ENCODE measurements at places on chromosomes 13 and 19. TPM values are rescaled to one million over a fixed set of nuclear protein-coding genes. Genes with fewer than 3 reads are reported as not detected.

DNA sequence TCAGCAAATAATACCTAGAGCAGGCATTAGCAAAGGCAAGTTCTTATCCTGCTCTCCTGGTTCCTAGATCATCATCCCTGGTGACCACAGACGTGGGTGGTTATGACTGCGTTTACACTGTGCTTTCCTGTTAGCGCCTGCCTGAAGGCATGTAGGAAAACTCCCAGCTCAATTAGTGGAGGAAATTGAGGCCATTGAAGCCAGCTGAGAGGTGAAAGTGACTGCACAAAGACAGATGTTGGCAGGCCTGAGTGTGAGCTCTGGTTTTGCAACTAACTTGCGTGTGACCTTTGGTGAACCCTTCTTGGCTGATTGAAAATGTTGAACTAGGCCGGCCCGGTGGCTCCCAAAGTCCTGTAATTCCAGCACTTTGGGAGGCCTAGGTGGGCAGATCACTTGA is 17.5 kb upstream of the NWD1 start:
- H3K4me1 ChIP-seq, result no peaks in the 10 kb centered on the region
- no peak overlapping the region for H3K27ac ChIP-seq
- H3K27me3 ChIP-seq, result no peaks in the 10 kb centered on the region
- H3K36me3 ChIP-seq, result no peaks in the 10 kb centered on the region
- DNase-seq, result no peak

GRCh38 chr19:34347561-34348165 is 17.3 kb upstream of the GPI start:
- no peaks in the 10 kb centered on the region for H3K4me1 ChIP-seq
- no peak for DNase-seq
- no peaks in the 10 kb centered on the region for H3K27me3 ChIP-seq
- H3K4me3 ChIP-seq, result no peak overlapping the region
- H3K36me3 ChIP-seq, result no peaks in the 10 kb centered on the region
- H3K27ac ChIP-seq, result no peak overlapping the region

DNA sequence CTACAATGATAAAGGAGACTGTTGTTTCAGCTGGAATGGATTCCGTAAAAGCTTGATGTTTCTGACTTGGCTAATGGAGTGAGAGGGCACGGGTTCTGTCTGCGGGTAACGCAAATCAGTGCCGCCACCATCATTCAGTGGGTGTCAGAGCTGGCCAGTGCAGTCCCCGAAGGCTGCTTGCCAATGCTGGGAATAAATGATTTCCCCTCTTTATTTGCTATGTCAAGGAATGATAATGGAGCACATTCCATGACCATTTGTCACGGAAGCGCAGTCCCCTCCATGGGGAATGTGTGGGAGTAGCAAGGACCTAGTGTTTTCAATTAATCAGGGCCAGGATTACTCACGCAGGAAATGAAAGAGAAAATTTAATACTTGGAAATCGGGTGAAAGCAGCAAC is 899.3 kb downstream of the UQCRFS1 start:
- no peak overlapping the region for H3K4me3 ChIP-seq
- no peaks in the 10 kb centered on the region for H3K27me3 ChIP-seq
- no peaks in the 10 kb centered on the region for H3K36me3 ChIP-seq
- no peaks in the 10 kb centered on the region for H3K4me1 ChIP-seq

- no peak for DNase-seq
- H3K4me1 ChIP-seq, result no peaks in the 10 kb centered on the region
- H3K27ac ChIP-seq, result no peak overlapping the region
- no peak overlapping the region for H3K4me3 ChIP-seq
- H3K27me3 ChIP-seq, result no peaks in the 10 kb centered on the region
These were observed 68.7 kb downstream of the POSTN start for GRCh38 chr13:37529751-37530385.

DACH1 gene
- 0.57 TPM for total RNA-seq

ALKBH6 gene
- 24.8 TPM for total RNA-seq
